ENCODE measurements at places on chromosomes 1 and 21.

DNA sequence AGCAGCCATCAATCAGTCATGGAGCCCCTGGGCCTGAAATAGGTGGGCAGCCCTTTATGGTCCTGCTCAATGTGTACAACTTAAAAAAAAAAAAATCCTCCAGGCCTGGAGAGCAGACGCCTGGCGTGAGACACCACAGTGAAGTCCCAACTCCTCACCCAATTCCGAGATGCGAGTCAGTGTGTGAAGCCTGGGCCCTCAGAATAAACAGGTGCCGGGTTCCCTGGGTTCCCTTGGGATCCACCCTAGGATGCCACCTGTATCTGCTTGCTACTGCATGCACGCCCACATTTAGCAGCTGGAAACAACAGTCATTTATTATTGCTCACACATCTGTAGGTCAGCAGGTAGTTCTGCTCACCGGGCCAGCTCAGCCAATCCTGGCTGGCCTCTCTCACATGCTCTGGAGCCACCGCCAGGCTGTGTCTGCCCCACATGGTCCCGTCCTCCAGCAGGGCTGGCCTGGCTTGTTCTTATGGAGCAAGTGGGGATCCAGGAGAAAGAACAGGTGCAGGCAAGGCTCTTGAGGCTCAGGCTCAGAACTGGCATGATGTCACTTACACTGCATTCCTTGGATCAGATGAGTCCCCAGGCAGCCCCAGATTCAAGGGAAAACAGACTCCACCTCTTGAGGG is 172.7 kb downstream of the NPHP4 start:
- no peak for DNase-seq

DNA sequence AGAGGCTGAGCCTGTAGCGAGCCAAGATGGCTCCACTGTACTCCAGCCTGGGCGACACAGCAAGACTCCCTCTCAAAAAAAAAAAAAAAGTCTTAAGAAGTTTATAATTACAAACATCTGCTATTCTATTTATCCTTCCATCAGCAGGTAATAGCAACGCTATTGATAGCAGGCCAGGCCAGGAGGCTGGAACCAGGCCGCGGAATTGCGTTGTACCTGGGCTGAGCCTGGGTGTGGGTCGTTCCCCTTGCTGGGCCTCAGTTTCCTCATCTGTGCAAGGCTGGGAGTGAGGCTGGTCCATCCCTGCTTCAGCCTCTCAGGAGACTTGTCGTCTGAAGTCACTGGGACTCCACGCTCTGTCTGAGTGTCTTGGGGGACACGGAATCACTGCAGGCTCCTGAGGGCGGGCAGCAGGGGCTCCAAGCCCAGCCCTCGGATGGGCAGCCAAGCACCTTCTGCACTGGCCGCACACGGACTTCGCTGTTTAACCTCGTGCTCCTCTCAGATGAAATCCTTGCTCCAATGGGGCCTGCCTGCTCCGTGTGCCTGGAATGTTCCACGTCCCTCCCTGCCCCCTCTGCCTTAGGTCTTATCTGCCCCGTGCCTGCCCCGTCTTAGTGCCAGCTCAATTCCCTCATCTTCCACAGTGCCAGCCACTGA is 103.9 kb upstream of the C1orf174 start:
- no peak for DNase-seq

DNA sequence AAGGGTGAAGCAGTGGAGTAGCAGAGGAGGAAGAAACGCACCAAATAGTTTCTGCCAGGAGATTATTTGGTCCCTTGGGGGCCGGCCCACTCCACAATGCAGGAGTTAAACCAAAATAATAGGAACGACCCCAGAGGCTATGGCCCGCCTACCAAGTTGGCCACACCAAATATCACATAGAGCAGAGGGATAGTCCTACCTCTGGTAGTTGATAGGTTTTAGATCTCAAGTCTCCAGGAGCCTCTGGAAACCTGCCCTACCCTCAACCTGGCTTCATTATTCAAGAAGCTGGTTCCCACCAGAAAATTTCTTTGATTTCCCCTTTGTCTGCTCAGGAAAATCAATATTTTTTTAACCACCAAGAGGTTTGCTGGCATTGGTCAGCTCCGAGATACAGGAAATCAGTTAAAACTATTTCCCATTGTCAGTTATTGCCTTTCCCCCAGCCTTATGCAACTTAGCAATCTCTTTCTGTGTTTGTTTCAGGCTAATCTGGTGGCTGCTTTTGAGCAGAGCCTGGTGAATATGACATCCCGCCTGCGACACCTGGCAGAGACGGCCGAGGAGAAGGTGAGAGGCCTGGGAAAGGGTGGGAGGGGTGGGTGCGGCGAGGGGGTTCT is 35.5 kb upstream of the IPO9 start:
- DNase-seq: no peak

DNA sequence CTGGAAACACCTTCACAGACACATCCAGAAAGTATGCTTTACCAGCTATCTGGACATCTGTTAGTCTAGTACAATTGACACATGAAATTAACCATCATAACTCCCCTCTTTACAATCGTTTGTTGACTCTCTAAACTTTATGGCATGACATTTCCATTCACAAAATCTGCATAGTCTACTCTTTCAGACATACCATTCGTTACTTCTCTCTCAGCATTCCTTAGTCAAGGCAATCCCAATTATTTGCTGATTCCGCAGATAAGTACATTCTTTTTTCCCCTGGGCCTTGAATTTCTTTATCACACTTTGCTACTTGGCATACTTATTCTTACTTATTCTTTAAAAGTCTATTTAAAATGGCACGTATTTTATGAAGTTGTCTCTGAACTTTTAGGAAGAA is 15.1 kb upstream of the CRB1 start:
- no peak for DNase-seq

DNA sequence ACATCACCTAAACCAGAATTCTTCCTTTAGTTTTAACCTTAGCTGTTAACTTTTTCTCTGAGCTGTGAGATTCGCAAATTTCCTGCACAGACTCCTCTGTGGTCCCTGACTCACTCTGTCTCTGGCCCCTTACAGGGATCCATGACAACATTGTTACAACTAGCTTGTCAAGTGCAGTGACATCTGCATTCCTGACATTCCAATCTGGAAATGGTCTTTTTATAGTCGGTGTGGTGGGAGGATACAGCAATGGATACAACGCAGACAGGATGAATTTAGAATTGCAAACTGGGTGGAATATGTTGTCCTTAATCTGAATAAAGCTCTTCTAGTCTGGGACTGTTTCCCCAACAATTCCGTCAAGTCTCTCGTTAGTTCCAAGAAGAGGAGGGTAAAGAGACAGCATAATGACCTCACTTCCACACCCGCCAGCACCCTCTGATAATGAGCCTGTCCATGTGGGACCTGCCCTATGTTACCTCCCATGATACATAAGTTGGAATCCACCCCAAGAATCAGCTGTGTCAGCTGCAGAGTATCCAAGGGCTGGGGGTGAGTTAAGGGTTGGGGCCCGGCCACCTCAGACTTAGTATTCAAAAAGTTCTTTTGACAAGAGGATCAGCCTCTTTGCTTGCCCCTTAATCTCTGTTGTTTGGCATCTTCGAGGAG is 49.4 kb downstream of the ILDR2 start:
- no peak for DNase-seq

DNA sequence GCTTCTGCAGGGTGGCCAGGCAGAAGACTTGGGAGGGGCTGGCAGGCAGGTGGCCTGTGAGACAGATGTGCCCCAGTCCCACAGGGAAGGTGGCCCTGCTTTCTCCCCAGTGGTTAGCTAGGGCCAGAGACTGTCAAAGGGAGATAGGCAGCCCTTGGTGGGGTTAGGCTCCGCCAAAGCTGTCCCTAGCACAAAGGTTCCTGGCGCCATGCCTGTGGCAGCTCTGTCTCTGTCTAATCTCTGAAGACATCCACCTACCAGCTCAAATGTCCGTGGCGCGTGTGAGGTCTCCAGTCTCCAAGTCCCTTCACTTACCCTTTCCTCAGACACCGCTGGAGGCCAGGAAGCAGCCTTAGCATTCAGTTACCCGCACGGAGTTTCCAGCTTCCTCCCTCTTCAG is 17.7 kb downstream of the TCP10L start:
- DNase-seq: no peak

GRCh38 chr1:26470878-26471497 is 1.3 kb upstream of the HMGN2 start:
- no peak for DNase-seq

- no peak for DNase-seq
Measured at GRCh38 chr1:237226177-237226944, 184.4 kb downstream of the RYR2 start.

- DNase-seq: no peak
Measured at GRCh38 chr1:75643460-75643859, 32.5 kb upstream of the SLC44A5 start.

DNA sequence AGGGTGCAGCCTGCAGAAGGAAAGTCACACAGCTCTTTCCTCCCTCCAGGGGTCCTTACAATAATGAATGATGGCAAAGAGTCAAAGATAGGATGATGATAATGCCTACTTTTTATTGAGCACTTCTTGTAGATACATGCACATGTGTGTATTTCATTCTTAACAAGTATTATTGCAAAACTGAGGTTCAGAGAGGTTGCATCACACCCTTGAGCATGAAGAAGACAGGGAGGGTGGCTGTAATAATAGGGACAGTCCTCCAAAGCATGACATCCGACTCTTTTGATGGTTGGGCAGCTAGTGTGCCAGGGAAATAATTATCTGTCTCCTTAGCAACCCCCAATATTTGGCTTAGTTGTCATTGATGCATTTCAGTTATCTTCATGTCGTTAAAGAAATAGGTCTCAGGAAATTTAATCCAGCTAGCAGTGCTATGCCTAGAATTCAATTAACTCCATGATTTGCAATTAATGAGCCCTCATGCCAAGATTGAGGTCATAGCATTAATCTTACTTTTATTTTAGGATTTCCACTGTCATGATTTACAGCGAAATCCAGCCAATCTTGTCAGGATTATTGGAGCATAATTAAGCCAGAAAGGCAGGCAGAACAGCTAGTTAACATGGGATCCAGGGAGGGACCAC is 35.0 kb downstream of the DNAJC6 start:
- no peak for DNase-seq

- no peak for DNase-seq
Measured at GRCh38 chr1:242425232-242425631, 99.3 kb downstream of the PLD5 start.

DNA sequence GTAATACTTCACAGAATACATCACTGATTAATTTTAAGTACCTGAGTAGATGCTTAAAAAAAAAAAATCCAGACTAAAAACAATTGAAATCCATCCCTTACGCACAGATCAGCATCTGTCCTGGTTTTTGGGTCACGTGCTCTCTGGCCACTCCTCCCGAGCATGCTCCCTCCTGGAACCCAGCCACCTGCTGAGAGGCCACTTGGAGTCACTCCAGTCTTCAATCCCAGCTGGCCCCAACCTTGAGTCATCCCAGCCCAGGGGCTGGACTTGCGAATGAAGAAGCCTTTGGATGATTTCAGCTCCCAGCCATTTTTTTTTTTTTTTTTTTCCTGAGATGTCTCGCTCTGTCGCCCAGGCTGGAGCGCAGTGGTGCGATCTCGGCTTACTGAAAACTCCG is 8.9 kb downstream of the MAP1LC3C start:
- no peak for DNase-seq

DNA sequence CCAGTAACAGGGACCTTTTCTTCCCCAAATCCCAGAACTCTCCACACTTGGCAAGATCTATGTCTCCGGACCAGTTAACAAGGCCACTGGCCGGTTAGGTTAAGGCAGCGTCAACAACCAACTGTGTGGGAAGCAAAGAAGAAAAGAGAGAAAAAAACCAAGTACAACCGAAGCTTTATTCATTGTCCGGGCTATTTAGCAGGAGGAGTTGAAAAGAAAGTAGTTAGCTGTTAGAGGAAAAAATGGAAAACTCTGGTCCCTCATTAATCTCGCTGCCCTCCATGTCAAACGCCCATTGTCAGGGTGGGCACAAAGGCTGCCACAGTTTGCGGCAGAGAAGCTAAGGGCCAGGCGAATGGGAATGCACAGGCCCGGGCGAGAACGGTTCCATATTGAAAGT is 49.3 kb upstream of the GRIK3 start:
- DNase-seq: no peak

DNA sequence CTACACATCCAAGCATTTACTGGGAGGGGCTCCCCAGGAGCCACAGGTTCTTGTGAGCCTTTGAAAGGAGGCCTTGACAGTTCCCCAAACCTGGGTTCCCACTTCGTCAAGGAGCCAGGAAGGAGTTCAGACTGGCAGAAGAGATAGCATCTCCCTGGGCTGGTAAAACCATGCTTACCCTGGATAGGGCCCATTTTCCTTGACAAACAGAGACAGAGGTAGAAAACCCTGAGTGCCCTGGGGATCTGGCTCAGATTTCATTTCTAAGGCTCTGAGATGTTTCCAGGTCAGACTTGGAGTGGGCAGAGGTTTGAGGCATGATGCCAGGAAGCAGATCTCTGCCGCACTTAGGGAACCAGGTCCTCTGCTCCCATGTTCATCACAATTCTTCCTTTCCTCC is 2.7 kb downstream of the ETNK2 start:
- no peak for DNase-seq

- no peak for DNase-seq
Measured at GRCh38 chr1:228850141-228851100, 115.1 kb downstream of the RHOU start.

- DNase-seq: no peak
Measured at GRCh38 chr1:28173151-28173979, 3.1 kb downstream of the PTAFR start.

DNA sequence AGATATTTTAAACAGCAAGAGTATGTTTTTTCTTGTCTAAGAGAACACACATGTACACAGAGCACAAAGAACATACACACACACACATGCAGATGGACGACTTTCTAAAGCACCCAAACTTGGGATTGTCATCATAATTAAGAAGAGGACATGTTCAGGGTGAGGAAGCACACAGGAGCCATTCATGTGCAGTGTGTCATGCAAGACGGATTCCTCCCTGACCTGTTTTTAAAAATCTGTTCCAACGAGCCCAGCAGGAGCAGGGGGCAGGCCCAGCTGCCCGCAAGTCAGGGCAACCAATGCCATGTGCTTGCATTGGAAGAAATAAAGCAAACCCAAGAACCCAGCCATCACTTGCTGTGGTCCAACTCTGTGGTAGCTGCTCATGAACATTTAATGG is 167.3 kb upstream of the ZNF644 start:
- no peak for DNase-seq

DNA sequence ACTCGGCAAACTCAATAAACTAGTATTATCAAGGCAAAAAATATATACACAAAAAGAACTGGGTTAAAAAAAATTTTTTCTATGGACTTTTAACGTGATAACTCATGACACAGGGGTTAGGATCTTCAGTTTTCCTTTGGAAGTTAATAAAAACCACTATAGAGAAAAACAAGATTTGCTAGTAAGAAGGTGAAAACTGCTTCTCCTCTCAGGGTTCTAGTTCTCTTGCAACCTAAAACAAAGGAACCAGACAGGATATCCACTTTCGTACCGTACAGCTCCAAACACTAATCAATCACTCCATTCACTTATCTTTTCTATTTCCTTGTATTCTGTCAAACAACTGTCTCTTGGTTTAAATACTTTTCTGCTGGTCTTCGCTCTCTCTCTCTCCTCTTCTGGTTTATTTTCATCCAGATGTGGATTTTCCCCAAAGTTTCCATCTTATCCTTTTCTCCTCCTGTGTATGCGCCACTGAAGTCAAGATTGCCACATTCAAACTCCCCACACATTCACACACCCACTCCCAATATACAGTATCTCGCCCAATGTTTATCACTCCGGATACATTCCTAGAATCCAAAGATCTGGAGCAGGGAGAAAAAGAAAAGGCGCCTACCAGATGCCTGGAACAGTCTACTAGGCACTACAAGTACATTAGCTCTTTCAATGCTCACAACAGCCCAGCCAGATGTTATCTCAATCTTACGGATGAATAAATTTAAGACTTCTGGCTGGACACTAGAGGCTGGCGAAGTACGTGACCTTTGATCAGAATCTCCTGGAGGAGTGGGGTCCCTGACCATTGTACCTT is 775 bp upstream of the PRPF38B start:
- DNase-seq: no peak

Measured in NCI-H187 treated with DMSO at 0.1 percent for 48 hours (cell line).